ENCODE measurements at places on chromosomes 12 and 14.

- DNase-seq: no peak
These were observed 17.9 kb upstream of the TCL1B start for GRCh38 chr14:95668235-95668772.

- DNase-seq: no peak
These were observed 144.5 kb downstream of the EPS8 start for GRCh38 chr12:15644700-15645099.

DNA sequence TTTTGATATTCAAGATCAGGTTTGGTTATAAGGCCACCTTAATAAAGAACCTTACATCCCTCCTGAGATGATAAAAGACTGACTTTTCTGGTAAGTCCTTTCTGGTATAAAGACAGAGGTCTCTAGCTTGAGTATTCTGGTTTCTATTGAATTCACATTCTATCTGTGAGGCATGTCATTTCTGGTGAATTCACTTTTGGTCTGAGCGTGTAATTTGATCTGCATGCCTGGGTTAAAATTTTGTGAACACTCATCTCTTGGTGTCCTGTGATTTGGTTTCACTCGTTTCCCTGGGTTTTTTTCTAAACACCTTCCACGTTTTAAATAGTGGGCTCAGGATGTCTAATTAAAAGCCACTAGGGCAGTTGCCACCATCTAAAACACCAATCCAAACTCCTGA, 12.2 kb downstream of the EIF5 start:
- DNase-seq: no peak

DNA sequence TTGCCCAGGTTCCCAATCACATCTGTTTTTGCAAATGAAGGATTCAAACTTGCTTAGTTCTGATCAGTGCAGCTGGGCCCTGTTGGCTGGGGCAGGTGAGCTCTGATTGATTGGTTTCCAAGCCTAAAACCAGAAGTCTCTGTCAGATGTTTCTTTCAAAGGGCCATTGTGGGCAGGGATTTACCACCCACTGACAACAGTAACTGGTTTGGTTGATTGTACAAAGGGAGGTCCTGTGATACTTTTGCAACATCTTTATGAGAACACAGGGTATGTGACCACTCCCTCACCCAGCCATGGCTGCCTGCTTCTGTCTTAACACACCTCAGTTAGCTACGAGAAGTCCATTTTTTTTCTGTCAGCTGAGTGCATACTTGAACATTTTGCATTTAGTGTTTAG, 184.1 kb downstream of the FLRT2 start:
- DNase-seq: no peak

GRCh38 chr14:23005451-23006187, 4.3 kb downstream of the C14orf93 start:
- DNase-seq: no peak

- no peak for DNase-seq
These were observed 2.9 kb downstream of the RILPL1 start for GRCh38 chr12:123530668-123531067.

Data from Jurkat, Clone E6-1 (cell line).